ENCODE measurements at places on chromosomes 12 and 14.

DNA sequence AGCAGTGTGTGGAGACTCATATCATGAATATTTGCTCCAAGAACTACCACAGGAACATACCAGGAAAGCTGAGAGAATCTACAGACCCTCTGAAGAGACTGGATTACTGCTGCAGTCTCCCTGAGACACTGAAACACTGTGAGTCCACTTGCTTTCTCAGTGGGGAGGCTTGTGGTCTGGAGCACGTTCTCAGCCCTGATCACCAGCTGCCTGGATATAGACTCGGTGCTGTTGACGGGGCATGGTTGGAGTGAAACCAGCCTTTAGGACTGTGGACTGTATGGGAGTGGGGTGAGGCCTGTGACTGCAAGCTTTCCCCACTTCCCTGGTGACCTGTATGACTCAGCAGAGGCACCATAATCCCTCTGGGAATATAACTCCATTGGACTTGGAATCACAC lies 525.8 kb upstream of the FBXO33 start:
- no peak for DNase-seq

DNA sequence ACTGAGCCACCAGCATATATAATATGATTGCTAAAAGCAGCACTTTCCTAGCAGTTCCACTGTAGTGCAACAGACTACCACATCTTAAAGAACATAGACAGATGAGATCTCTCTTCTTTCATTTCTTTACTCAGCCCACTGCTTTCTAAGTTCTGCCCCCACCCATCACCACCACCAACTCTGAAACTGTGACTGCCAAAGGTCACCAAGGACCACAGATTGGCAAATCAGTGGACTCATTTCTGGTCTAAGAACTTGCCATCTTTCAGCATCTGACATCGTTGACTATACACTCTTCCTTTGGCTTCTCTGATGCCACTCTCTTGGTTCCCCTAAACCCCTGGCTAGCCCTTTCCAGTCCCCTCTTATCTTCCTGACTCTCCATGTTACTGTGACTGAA lies 38.4 kb downstream of the IFNG start:
- DNase-seq: no peak

- DNase-seq: no peak
Observed at GRCh38 chr14:41699486-41699885, 92.8 kb downstream of the LRFN5 start.

- DNase-seq: no peak
Observed at GRCh38 chr12:89890161-89890560, 181.5 kb upstream of the ATP2B1 start.

DNA sequence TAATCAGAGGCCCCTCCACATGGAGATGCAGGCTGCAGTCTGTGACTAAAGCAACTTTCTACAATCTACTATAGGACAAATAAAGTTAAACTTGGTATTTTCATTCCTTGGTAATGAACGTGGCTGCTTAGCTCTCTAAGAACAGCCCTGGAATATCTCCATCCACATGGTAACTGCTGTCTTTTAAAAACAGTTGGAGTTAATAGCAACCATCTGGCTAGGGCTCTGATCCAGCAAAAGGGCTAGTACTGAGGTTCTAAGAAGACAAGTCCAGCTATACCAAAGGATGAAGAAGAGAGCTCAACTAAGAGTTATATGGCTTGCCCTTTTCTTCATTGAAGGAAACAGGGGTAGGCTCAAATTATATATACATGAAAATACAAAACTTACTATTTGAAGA lies 920.1 kb downstream of the FLRT2 start:
- DNase-seq: no peak
